Lung (tissue), 17 donors: ENCODE measurements at places on chromosomes 6 and 20. TPM values are rescaled to one million over a fixed set of nuclear protein-coding genes. Genes with fewer than 3 reads are reported as not detected.

Gene ATP6V1G2
- 0.28 TPM for total RNA-seq

Gene CPXM1
- total RNA-seq, result 5.1 TPM

Gene PLCB4
- 18.6 TPM for total RNA-seq

Gene KCNK16
- total RNA-seq, result not detected

Gene HLA-DRB5
- 6.4 TPM for total RNA-seq

Gene RAET1E
- total RNA-seq, result 0.94 TPM

Gene NHLRC1
- 0.97 TPM for total RNA-seq

Gene KHDC1
- total RNA-seq, result 3.5 TPM

Gene SLC26A8
- 0.61 TPM for total RNA-seq

Gene CD93
- total RNA-seq, result 133 TPM

Gene HLA-DMA
- 76.8 TPM for total RNA-seq

Gene GNMT
- 1.0 TPM for total RNA-seq

Gene ZNF165
- total RNA-seq, result 4.0 TPM

Gene EEF1A2
- total RNA-seq, result 1.3 TPM

Gene OPRM1
- not detected for total RNA-seq

Gene OVOL2
- total RNA-seq, result 7.8 TPM

Gene DNAH8
- 0.20 TPM for total RNA-seq

Gene TUBB
- 292 TPM for total RNA-seq

Gene HLA-DRB1
- 87.1 TPM for total RNA-seq

Gene FAM83C
- total RNA-seq, result not detected

Gene NSFL1C
- 42.9 TPM for total RNA-seq

Gene TRIM38
- 18.0 TPM for total RNA-seq

Gene ADTRP
- 8.0 TPM for total RNA-seq
